ENCODE measurements at places on chromosomes 11 and 22. TPM values are rescaled to one million over a fixed set of nuclear protein-coding genes. Genes with fewer than 3 reads are reported as not detected.
A peak's percentile ranks its signal among the peaks of the same experiment; 100 is the strongest.

- ATAC-seq, result no peak
Observed at GRCh38 chr11:72807792-72808191, 6.4 kb upstream of the ATG16L2 start.

DNA sequence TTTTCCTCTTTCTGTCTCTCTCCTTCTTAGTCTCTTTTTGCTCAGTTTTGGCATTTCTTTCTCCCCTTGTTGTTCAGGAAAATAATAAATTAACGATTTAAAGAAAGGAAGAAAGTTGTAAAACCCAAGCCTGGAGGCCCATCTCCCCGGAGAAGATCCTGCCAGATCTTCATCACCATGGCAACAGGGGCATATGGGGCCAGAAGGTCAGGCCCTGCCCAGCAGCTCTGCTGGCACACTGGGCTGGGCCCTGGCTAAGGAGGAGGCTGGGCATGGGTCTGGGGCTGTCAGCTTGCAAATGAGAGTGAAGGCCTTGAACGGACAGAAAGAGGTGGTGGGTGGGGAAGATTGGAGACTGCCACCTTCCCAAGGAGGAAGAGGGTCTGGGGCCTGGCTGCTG is 2.8 kb downstream of the LRRC10B start:
- ATAC-seq, result no peak

DNA sequence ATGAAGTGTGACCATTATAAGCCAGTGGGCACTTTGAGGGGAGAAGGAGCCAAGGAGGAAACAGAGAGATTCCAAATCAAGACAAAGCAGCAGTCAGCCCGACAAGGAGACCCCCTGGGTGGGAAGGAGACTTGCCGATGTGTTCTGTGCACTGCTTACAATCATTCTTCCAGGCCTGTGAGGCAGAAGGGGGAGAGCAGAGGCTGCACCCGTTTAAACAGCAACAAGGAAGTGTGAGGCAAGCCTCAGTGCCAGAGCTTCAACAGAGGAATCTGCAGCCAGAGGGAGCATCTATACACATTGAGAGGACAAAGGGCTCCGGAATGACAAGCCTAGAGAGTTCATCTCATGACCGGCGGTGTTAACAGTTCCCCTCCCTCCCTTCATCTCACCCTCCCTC is 121.1 kb downstream of the NXPE2 start:
- no peak for ATAC-seq

DNA sequence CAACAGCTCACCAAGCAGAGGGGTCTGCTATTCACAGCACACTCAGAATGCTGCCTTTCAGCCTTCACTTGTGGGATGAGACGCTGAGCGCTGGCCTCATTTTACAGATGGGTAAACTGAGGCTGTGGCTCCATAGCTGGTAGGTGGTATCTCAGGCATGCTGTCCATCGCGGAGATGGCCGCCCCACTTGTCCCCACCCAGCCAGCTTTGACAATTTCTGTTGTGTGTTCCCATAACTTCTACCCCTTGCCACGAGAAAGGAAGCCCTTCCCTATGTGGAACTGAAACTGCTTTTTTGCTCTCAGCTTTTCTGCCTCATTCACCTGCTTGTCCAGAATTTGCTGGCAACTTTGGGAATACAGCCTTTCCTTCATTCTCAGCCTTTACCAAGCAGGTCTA is 36.1 kb upstream of the NNMT start:
- ATAC-seq, result no peak

GRCh38 chr11:114366331-114367243 is 33.7 kb downstream of the C11orf71 start:
- ATAC-seq, result no peak

GRCh38 chr22:36409911-36410756 is 22.4 kb upstream of the MYH9 start:
- peak; percentile 87 for ATAC-seq

- ATAC-seq, result peak; percentile 72
Observed at GRCh38 chr11:78651923-78652842, 77.5 kb upstream of the NARS2 start.

DNA sequence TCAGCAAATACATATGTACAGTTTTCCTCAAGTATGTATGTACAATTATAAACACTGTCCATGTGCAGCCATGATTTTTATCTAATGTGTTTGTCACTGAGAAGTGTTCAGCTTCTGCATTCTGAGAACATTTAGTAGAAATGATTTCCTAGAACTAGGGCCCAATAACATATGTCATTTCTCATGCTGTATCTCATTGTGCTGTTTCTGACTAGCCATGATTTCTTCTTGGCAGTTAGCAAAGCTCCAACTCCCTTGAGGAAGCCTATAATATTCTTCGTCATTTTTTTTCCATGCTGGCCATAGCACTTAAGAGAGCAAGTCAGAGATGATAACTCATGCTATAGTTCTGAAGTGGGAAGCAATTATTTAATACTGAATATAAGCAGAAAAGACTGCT is 187.8 kb downstream of the DDX10 start:
- peak; percentile 15 for ATAC-seq

- no peak for ATAC-seq
Observed at GRCh38 chr11:100866453-100866852, 179.4 kb downstream of the ARHGAP42 start.

DNA sequence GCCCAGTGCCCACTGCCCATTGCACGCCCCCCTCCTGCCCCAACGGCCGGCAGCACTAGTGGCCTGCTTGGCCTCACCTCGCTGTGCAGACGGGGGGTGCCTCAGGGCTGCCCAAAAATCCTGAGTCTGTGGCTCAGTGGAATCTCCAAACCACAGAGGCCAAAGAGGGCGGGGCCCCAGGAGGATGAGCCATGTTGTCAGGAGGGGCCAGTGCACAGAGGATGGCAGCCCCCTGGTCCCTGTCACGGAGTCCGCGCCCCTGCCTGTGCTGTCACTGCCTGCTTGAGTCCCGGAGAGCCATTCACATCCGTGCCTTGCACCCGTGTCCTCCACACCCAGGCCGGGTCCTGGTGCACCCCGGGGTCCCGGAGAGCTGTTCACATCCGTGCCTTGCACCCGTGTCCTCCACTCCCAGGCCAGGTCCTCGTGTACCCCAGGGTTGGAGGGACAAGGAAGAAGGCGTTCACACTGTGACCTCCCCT is 36.4 kb upstream of the MUC5AC start:
- no peak for ATAC-seq

DNA sequence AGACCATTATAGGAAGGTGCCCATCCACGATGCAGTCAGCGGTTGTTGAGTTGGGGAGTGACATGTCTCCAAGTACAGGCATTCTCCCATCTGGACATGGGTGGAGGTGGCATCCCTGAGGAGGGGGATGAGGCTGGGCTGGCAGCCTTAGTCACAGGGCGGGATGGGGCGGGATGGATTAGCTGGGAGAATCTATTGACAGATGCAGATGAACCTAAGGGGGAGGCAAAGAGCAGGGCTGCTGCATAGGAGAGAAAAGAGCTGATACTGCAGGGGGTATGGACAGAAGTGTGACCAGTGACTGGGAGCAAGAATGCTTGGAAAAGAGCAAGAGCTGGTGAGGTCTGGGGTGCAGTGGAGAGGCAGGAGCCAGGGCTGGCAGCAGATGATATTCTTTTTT is 42.7 kb downstream of the SCN3B start:
- ATAC-seq, result no peak

- ATAC-seq, result no peak
Observed at GRCh38 chr11:84103096-84103495, 816.9 kb upstream of the CCDC90B start.

- ATAC-seq, result peak; percentile 49
Observed at GRCh38 chr22:38724926-38725571, 19.3 kb downstream of the GTPBP1 start.

DNA sequence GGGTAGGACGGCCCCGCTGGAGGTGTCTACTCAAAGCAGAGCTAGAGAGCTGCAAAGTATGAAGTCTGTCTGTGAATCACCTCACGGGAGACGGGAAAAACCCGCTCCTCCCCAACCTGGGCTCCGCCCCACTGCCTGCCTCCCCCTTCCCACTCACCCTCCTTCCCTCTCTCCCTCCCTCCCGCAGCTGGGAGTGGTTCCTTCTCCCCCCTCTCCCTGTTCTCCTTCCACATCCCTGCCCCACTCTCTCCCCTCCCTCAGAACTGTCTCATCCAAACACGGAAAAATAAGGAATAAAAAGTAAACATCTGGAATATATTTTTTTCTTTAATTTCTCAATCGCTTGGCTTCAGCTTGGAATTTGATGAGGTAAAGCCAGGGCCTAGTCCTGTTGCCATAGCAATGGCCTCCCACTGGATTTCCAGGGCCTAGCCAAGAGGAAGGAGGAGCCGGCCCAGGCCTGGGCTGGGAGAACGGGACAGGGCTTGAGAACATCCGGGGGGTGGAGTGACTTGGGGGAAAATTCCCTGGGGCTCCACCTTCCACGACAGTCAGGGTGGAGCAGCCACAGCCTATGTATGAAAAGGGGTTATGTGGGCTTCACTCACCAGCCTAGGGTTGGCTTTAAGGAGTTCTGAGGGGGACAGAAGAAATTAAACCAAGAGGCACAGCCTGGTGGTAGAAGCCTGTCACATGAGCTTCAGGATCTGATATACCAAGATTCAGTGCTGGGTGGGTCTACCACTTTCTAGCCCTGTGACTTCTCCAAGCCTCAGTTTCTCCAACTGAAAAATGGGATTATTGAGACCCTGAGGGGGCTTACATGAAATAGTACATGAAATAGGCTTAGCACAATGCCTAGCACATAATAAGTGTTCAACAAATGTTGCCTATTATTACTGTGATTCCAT is 2.2 kb downstream of the TNKS1BP1 start:
- ATAC-seq, result no peak

DNA sequence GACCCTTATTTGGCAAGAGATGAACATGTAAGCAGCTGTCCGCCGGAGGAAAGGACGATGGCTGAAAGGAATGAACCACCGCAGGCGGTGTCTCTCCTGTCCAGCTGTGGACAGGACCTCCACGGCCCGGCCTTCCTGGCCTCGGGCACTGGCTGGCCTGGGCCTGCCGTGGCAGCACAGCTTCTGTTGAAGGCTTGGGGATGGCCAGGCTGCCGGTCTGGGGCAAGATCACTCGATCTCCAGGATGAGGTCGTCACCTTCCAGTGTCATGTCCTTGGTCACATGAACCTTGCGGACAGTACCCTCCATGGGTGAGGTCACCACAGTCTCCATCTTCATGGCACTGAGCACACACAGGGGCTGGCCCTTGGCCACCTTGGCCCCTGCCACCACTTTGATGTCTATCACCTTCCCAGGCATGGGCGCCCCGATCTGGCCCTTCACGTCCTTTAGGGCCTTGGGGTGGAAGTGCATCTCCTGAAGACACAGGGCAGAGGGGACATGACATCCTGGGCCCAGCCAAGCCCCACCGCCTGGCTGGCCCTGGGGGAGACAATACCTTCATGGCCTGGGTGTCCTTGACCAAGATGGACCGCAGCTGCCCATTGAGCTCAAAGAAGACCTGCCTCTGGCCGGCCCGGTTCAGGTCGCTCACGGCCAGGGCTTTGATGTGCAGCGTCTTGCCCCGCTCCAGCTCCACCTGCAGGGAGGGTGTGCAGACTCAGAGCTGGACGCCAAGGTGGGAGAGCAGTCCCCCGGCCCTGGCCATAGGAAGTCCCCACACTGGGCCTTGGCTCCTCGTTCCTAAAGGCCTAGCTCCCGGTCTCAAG is 5.6 kb downstream of the RCE1 start:
- ATAC-seq, result no peak

- no peak for ATAC-seq
Observed at GRCh38 chr22:27853424-27853823, 51.9 kb upstream of the MN1 start.

DNA sequence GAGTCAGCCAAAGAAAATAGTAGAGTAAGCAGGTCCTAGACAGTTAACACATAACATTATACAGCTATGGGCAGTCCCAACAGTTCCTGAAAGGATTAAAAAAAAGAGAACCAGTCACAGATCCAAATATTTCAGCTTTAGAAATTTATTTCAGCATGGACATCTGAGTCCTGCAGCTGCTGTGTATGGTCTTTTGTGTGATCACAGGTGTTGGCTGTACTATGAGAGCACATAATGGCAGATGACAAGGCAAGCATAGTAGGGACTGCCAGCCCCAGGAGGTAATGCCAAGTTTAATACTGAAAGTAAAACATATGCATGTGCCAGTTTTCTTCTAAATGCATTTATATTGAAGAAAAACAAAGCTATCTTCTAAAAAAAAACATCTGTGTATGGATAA is 158.1 kb downstream of the GRIA4 start:
- no peak for ATAC-seq

- ATAC-seq, result no peak
Observed at GRCh38 chr11:95302211-95302610, 71.2 kb upstream of the SESN3 start.

GRCh38 chr11:34840736-34841386 is 75.3 kb downstream of the APIP start:
- ATAC-seq, result peak; percentile 71

DNA sequence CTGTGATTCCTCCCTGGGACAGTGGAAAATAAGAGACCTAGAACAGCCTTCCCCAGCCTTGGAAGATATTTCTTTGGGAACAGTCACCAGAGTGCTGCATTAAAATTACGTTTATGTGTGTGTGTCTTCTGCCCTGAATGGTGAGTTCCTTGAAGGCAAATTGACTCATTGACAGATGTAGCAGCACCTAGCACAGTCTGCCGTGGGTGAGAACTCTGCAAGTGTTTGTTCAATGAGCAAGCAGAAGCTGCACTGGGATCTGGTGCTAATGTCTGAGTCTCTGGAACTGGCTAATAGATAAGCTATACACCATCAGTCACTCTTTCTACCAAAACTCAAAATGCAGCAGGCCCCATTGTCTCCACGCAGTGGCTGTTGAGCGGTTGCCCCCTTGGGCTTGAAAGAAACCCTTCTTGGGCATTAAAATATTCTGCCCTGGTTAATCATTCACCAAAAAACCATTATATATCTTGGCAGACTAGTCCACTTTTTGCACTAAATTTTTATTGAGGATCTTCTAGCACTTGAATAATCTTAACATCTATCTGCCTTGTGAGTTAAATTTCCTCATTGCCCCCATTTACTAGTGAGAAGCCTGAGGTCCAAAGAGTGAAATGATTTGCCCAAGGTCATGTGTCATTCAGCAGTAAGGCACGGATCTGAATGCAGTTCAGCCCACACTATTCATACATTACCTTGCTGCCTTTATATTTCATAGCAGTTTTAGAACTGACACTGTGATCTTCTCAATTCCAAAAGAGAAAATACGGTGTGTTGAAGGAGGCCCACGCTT is 87.8 kb upstream of the GALNT18 start:
- ATAC-seq, result no peak

DNA sequence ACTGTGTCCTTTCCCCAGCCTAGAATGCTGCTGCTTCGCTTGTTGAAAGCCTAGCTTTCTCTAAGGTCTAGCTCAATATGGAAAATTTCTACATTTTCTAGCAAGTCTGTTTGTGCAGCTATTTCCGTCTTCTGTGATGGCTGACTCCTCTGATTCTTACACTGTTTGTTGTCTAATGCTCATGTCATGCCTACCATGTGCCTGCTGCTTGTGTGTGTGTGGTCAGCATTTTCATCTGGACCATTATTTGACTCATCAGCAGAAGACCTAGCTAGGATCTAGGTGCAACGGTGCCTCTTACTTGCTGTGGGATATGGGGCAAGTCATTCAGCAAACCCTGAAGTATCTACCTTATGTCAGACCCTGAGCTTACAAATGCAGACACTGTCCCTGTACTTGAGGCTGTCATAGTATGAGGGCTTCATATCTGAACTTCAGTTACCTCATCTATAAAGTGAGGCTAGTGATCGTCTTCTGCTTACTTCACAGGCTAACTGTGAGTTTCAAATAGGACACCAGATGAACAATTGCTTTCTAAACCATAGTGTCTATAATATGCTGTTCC is 86.5 kb upstream of the MYO18B start:
- ATAC-seq, result peak; percentile 24

The B4GALNT4 gene
- 9.4 TPM for total RNA-seq

The ZBED5 gene
- total RNA-seq, result 33.0 TPM

The ART1 gene
- total RNA-seq, result not detected

The MS4A7 gene
- not detected for total RNA-seq

The MMP11 gene
- total RNA-seq, result 0.50 TPM

The TPP1 gene
- 172 TPM for total RNA-seq

The IFTAP gene
- 1.3 TPM for total RNA-seq

The KDM4E gene
- not detected for total RNA-seq

The RFPL3 gene
- not detected for total RNA-seq
